ENCODE measurements at places on chromosomes 3 and 15. TPM values are rescaled to one million over a fixed set of nuclear protein-coding genes. Genes with fewer than 3 reads are reported as not detected.

The CATSPER2 gene
- 6.6 TPM for total RNA-seq

DNA sequence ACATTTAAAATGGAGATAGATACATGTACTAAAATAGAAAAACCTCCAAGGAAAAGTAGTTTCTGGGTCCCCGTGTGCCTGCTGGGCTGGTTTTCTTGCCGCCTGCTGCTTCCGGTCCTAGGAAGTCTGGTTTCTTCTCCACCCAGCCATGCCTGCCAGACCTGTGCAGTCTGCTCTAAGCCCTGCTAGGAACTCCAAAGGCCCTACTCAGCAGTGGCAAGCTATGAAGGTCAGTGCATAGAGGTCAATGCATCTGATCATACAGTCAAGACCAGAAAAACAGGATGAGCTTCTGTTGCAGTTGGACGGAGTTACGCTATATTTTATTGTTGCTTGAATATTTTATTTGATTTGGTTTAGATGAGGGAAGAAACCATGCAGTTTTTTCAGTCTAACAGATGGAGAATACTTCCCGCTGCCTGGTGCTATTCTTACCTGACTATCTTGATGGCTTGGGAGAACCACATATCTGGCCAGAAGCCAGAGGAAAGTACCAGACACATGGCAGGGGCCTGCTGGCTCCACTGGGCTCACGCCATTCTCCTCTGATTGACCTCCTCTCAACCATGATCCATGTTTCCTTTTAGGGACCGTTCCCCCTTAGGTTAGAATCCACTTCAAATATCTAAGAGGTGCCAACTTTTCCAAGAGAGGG, 226.8 kb upstream of the ST8SIA2 start:
- peaks cover 6% of the 10 kb centered on the region for H3K27me3 ChIP-seq
- H3K4me1 ChIP-seq, result peaks cover 29% of the 10 kb centered on the region
- DNase-seq, result no peak
- no peak overlapping the region for H3K4me3 ChIP-seq

DNA sequence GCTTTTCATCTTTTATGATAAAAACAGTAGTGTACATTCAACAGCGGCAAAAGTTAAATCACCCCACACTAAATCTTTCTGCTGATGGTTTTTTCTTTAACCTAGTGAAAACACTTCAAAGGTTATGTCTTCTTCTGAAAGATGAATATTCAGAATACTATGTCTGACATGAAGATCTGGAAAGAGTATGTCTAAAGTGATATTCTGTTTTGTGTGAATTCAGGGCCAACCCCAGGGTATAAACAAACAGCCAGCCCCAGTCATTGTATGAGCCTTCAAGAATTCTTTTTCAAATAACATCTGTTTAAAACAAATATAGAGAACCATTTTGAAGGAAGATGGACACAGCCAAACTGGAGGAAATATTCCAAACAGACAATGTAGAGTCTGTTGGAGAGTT, 581.0 kb upstream of the NAALADL2 start:
- H3K27ac ChIP-seq, result no peak overlapping the region
- DNase-seq, result no peak
- no peaks in the 10 kb centered on the region for H3K4me1 ChIP-seq
- no peak overlapping the region for H3K4me3 ChIP-seq
- no peaks in the 10 kb centered on the region for H3K36me3 ChIP-seq

The DOCK3 gene
- 21.4 TPM for total RNA-seq

DNA sequence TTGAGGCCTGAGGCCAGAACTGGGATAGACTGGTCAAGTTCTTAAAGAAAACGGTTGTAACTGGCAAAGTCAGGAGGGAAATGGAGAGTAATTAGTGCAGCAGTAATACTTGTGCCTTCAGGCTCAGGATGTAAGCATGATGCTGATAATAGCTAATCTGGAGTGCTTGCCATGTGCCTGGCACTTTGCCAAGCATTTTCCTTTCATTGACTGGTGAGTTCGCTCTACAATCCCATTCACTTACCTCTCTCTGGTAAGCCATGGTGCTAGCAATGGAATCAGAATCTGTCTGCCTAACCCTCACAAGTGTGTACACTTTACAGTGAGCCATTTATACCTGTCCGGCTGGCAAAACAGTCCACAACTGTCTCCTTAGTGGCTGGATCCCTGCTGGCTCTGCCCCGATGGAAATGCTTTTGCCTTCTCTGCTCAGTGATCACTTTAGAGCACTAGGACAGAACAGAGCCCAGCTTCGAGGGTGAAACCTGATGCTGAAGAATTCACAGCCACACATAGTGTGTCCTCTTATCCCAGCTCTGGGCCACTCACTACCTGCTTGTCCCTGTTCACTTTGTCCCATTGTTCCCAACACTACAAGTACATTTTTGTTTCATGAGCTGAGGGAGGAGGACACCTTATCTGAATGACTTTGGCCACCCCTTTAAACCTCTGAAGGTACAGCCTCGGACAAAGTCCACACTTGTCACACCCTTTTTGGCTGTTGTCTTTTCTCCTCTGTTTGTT, 10.3 kb downstream of the CHP1 start:
- H3K4me3 ChIP-seq, result no peak overlapping the region
- H3K27me3 ChIP-seq, result no peaks in the 10 kb centered on the region
- peaks cover 10% of the 10 kb centered on the region for H3K36me3 ChIP-seq
- no peak for DNase-seq
- peaks cover 8% of the 10 kb centered on the region for H3K4me1 ChIP-seq

The KBTBD13 gene
- 0.09 TPM for total RNA-seq

- H3K4me3 ChIP-seq, result no peak overlapping the region
- no peak overlapping the region for H3K27ac ChIP-seq
- no peaks in the 10 kb centered on the region for H3K27me3 ChIP-seq
- no peak for DNase-seq
Observed at GRCh38 chr3:176787506-176787905, 409.8 kb downstream of the TBL1XR1 start.

The SERPINI2 gene
- total RNA-seq, result not detected

GRCh38 chr3:24387493-24387892, 107.2 kb downstream of the THRB start:
- H3K27ac ChIP-seq, result no peak overlapping the region
- H3K36me3 ChIP-seq, result no peaks in the 10 kb centered on the region
- DNase-seq, result no peak
- peaks cover 20% of the 10 kb centered on the region for H3K4me1 ChIP-seq
- no peaks in the 10 kb centered on the region for H3K27me3 ChIP-seq

The SGO1 gene
- 9.6 TPM for total RNA-seq

DNA sequence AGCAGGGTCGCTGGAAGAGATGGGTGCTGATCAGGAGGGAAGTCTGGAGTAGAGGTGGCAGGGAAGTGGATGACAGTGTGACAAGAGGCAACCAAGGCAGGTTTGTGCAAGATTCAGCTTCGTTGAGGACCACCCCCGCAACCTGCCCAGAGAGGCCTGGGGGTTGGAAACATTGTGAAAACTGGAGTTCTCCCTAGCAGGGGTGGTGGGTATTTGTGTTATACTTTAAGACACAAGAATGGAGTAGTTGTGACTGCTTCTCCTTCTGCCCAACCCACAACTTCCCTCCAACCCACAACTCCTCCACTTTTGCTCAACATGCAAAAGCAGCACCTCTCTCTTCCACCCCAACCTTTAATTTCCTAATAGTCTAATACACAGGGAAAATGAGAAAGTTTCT, 8.6 kb upstream of the ARNT2 start:
- no peak for DNase-seq
- no peaks in the 10 kb centered on the region for H3K36me3 ChIP-seq
- no peaks in the 10 kb centered on the region for H3K4me1 ChIP-seq
- peaks cover 37% of the 10 kb centered on the region for H3K27me3 ChIP-seq
- H3K4me3 ChIP-seq, result no peak overlapping the region

DNA sequence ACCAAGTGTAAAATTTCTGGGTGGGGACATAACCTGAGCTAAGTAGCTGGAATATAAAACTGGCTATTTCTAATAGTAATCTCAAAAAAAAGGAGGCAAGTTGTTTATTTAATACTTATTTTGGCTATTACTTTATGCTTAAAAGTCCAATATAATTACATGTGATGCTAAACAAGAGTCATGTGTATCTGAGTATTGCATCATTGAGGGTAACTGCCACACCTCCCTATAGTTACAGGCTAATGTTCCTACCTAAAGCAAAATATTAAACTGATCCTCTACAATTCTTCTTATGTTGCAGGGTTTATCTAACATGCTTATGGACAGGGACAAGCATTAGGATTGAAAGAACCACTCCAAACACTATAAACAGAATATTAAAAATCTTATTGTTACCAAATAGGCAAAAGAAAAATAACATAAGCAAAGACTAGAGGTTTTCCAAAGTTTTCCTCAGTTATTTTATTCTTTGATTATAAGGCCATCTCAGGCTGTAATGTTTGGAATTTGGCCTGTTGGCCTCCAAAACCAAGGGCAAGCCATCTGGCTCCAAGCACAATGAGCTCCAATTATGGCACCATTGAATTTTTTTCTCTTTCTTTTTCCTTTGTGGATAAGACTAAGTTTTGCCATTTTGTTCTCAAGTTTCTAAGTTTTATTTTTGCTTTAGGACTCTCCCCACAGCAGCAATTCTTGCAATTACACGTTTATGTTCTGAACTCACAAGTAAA, 75.8 kb upstream of the ABI3BP start:
- H3K27me3 ChIP-seq, result no peaks in the 10 kb centered on the region
- no peak for DNase-seq
- H3K36me3 ChIP-seq, result no peaks in the 10 kb centered on the region
- no peak overlapping the region for H3K27ac ChIP-seq
- peaks cover 3% of the 10 kb centered on the region for H3K4me1 ChIP-seq
- no peak overlapping the region for H3K4me3 ChIP-seq

The UBE2Q2 gene
- 31.6 TPM for total RNA-seq

DNA sequence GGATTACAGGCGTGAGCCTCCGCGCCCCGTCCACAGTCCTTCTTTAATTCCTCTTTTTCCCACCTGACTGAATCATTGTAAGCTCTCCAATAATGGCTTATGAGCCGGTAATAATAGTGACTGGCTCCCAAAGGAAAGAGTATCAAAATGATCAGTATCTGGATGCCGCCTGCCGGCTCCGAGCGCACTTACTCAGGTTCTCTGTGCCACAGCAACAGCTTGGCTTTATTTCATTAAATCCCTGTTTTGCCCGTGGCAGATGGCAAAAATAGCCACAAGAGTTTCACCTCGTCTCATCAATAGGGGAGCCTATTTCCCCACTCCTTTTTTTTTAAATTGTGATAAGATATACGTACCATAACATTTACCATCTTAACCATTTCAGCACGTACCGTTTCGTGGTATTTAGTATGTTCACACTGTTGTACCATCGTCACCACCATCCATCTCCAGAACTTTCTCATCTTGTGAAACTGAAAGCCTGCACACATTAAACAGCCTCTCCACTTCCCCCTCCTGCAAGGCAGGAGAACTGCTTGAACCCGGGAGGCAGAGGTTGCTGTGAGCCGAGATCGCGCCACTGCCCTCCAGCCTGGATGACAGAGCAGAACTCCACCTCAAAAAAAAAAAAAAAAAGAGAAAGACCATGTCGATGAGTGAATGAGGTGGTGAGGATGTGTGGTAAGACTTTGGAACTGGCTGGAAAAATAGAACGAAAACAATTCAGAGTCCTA, 80.7 kb upstream of the DLG1 start:
- H3K27me3 ChIP-seq, result no peaks in the 10 kb centered on the region
- DNase-seq, result no peak
- H3K4me3 ChIP-seq, result no peak overlapping the region
- peaks cover 13% of the 10 kb centered on the region for H3K4me1 ChIP-seq
- H3K36me3 ChIP-seq, result no peaks in the 10 kb centered on the region

DNA sequence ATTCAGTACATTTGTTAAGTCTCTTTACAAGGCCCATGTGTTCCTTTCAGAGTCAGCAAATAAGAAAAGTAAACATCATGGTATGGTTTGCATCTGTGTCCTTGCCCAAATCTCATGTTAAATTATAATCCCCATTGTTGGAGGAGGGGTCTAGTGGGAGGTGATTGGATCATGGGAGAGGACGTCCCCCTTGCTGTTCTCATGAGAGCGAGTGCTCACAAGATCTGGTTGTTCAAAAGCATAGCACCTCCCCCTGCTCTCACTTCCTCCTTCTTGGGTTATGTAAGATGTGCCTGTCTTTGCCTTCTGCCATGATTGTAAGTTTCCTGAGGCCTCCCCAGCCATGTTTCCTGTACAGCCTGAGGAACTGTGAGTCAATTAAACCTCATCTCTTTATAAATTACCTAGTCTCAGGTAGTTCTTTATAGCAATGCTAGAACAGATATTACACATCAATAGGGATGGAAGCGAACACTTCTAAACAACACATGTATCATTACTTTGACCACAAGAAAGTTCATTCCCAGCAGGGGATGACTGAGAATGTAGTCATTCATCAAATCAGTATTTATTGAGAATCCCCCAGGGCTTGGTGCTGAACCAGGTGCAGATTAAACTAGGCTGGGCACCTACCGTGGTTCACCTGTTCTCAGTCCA, 4.1 kb downstream of the EFCAB12 start:
- peaks cover 12% of the 10 kb centered on the region for H3K4me1 ChIP-seq
- H3K4me3 ChIP-seq, result no peak overlapping the region
- peaks cover 14% of the 10 kb centered on the region for H3K27me3 ChIP-seq
- no peak for DNase-seq
- no peaks in the 10 kb centered on the region for H3K36me3 ChIP-seq
- H3K27ac ChIP-seq, result no peak overlapping the region

- no peak overlapping the region for H3K4me3 ChIP-seq
- peaks cover 6% of the 10 kb centered on the region for H3K4me1 ChIP-seq
- no peak overlapping the region for H3K27ac ChIP-seq
- no peaks in the 10 kb centered on the region for H3K27me3 ChIP-seq
Observed at GRCh38 chr3:175571096-175571495, 712.0 kb downstream of the NAALADL2 start.

DNA sequence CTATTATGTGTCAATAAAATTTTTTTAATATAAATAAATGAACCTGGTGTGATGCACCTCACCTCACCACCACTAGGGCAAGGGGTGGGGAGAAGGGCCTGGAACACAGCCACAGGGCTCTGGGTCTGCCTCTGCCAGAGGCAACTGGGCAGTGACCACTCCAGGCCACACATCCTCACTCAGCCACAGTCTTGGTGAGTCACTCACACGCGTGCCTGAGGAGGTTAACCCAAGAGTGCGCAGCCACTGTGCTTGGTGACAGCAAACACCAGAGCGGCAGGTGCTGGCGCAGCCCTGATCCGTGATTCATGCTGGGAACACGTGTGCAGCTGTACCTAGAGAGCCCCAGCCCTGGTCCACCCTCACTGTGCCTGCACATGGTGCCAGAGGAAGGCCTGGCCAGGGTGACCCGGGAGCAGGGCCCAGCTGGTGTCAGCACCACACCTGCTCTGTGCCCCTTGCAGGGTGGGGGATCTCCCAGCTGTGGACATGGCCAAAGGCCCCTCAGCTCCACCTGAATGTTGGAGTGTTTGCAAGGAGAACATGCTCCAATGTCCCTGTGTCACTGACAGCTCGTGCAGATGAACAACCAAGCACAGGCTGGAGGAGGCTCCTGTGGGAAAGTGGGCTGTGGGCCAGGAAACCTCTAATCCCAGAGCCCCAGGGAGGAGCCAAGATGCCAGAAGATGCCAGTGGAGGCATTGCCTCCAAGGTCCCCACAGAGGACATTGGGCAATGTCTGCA, 2.1 kb downstream of the SLC41A3 start:
- no peak overlapping the region for H3K4me3 ChIP-seq
- DNase-seq, result no peak
- H3K27ac ChIP-seq, result no peak overlapping the region
- peaks cover 12% of the 10 kb centered on the region for H3K36me3 ChIP-seq
